ENCODE measurements at places on chromosomes 1 and 21. TPM values are rescaled to one million over a fixed set of nuclear protein-coding genes. Genes with fewer than 3 reads are reported as not detected.

DNA sequence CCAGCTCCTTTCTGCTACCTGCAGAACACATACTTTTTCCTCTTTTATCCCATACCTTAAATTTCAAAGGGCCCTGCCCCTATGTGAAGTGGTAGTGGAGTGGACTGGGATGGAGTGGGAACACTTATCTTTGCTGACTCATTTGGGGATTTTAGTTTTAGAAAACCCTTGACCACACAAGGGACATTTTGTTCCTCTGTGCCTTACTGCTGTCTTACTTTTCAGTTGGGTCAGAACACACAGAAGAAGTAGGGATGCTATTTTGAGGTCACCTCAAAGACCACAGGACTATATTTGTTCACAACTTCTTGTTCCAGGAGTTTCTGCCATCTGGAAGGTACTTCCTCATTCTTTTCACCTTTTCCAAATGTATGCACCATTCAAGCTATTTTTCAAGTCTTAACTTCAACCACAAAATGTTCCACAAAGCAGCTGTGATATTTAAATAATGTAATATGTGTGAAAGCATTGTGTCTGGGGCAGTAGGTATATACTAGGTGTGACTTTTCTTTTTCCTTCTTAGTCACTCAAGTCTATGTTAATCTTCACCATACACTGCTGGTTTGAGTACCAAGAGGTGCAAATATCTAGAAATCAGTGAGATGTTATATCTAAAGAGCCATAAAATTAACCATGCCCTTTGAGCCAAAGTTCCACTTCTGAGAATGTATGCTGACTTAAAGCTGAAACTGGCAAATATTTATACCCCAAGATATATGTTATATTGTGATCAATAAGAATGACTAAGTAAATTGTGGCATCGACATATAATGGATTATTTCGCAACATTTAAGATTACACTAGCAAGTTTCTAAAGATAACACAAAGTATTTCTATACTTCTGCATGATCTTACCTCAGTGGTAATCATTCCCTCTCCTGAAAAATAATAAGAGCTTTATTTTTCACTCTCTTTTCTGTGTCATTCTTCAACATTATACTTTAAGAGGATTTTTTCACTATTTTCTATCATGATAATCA is 308.5 kb downstream of the MRPL39 start:
- DNase-seq = no peak

DNA sequence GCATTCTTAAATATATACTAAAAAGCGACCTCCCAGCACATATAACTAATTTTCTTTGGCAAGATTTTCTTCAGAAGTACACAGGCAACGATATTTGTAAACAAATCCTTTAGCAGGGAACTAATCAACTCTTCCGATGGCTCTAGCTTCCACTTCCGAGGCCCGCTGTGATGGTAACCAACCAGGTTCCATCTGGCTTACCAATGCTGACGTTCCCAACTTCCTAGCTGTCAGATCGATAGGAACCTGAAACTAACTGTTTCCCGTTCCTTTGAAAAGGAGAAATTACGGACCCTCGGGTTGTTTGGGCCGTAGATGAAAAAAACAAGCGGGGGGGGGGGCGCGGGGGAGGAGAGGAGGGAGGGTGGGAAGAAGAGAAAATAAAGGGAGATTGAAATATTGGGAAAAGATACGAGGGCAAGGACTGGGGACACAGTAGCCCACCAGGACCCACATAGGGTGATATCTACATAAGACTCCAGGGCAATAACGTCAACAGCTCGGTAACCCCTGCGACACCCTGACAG is 513 bp downstream of the GTF2B start:
- no peak for DNase-seq

- DNase-seq = no peak
These were observed 16.3 kb upstream of the IFNLR1 start for GRCh38 chr1:24203404-24203803.

DNA sequence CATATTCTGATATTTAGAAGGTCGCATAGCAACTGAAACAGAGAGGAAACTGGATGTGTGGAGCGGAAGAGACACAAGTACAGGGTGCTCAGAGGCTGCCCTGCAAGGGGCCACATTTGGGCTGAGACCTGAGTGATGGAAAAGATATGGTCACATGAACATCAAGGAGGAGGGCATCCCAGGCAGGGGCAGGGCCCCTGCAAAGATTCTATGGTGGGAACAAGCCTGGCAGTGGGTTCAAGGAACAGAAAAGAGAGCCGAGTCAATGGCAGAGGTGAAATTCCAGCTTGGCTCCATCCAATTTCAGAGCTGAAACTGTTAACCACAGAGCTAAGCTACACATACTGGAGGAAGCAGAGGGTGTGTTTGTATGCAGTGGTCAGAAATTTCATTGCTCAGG is 227.7 kb downstream of the PRDM2 start:
- no peak for DNase-seq

- no peak for DNase-seq
These were observed 152.8 kb downstream of the PPP1R12B start for GRCh38 chr1:202501281-202501680.

DNA sequence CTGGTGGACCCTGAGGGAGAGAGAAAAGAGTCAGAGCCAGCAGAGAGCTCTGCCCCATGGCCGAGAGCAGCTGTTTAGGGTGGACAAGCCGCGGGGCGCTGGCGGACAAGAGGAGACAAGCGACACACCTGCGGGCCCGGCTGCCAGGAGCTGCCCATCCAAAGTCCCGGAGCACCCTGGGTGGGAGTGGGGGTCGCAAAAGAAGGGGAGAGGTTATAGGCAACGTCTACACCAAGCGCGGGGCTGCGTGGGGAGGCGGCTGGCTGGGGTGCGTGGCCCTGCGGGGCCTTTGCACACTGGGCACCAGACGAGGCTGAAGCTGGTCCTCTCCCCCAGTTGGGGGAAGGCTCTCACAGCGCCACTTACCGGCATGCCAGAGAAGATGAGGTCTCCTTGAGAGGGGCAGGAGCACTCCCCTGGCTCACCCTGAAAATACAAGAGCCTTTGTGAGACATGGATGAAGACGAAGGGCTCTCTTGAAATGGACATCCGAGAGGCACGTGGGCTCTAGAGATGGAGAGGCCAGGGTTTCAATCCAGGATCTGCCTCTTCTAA is 24.1 kb downstream of the COL16A1 start:
- DNase-seq = no peak

DNA sequence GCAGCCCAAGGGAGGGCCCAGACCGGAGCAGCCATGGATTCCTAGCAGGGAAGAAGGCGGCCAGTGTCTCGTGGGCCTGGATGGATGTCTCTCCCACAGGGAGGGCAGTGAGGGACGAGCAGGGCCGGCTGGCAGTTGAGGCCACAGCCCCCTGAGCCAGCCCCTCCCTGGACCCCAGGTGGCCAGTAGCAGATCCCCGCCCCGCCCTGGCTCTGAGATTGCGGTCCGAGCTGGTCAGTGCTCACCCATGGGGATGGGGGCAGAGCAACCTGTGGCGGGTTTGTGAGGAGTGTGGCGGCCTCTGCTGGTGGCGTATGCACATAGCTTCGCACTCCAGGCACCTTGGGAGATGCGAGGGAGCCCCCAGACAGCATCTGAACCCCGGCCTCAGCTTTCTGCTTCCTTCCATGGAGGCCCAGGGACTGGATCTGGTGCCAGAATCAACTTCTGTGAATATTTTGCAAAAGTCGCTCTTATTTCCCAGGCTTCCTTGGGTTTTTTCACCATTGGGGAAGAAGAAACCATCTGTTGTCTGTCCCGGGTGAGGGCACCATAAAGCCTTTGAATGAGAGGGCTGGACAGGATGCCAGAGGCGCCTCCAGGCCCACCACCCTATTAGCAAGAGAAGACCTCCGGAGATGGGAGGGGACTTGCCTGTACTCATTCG is 8.4 kb upstream of the KCNN3 start:
- DNase-seq = peak; percentile 91

DNA sequence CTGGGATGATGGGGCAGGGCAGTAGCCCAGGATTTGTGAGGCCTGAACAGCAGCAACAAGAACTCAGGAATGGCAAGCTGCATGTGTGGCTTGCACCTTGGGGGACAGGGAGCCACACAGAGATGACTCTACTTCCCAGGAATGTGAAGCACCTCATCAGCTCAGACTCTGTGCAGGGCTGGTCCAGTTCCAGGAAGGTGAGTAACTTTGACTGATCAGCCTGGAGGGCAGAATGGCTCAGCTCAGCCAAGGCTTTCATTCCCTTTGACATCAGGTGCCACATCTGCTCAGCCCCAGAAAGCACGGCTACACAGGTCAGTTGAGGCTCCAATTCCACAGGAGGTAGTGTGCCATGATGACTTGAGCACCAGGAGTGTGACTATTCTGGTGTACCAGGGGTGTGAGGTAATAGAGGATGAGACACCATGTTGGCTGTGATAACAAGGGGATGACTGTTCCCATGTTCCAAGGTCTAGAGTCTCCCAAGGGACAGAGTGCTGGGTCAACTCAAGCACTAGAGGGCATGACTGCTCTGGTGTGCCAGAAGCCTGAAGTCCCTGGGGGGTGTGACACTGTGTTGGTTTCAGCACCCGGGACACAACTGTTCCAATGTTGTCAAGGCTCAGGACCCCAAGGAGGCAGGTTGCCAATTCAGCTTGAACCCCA is 625.8 kb upstream of the ADGRL2 start:
- DNase-seq = no peak

DNA sequence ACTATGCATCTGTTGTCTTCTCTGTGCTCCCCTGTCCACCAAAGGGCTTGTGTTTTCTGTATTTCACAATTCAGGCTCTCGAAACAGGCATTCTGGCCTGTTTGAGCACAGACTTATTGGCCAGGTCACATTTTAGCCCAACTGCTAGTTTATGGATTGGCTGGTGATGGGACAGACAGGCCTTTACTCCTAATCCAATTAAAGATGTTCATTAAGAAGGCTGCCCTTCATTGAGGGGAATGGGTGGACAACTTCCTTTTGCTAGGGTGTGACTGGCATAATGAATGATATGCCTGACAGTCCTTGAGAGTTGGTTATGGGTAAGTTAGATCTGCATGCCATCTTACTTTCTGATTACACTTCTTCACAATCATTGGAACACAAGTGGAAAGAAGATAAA is 86.4 kb downstream of the LTN1 start:
- no peak for DNase-seq

GRCh38 chr1:209797978-209798639 is 7.8 kb downstream of the IRF6 start:
- DNase-seq = no peak

- no peak for DNase-seq
These were observed 236.9 kb upstream of the NRIP1 start for GRCh38 chr21:15301736-15302135.

The FCRL2 gene
- not detected for total RNA-seq

The FMN2 gene
- 0.48 TPM for total RNA-seq
